Activated B cell treated with CpG ODN at 0.5 μM for 24 hours (primary cell): ENCODE measurements at places on chromosomes 6 and 20. TPM values are rescaled to one million over a fixed set of nuclear protein-coding genes. Genes with fewer than 3 reads are reported as not detected.

GRCh38 chr20:3646651-3647050 is 16.5 kb downstream of the GFRA4 start:
- H3K36me3 ChIP-seq: peaks cover 58% of the 10 kb centered on the region
- no peaks in the 10 kb centered on the region for H3K4me1 ChIP-seq
- H3K27ac ChIP-seq: no peak overlapping the region
- DNase-seq: no peak

GRCh38 chr6:128316258-128316929 is 204.0 kb downstream of the PTPRK start:
- no peak for DNase-seq
- H3K27me3 ChIP-seq: no peaks in the 10 kb centered on the region
- H3K27ac ChIP-seq: no peak overlapping the region
- H3K4me3 ChIP-seq: no peak overlapping the region
- no peaks in the 10 kb centered on the region for H3K36me3 ChIP-seq

- no peak overlapping the region for H3K4me3 ChIP-seq
- H3K4me1 ChIP-seq: no peaks in the 10 kb centered on the region
- H3K27ac ChIP-seq: no peak overlapping the region
- no peaks in the 10 kb centered on the region for H3K36me3 ChIP-seq
Observed at GRCh38 chr6:51021171-51021570, 202.5 kb downstream of the TFAP2B start.

- peaks cover 4% of the 10 kb centered on the region for H3K27me3 ChIP-seq
- H3K4me3 ChIP-seq: no peak overlapping the region
- H3K4me1 ChIP-seq: peaks cover 26% of the 10 kb centered on the region
- no peaks in the 10 kb centered on the region for H3K36me3 ChIP-seq
Observed at GRCh38 chr6:4359108-4359730, 223.8 kb upstream of the ECI2 start.

MYB gene
- total RNA-seq: 2.8 and 3.2 TPM in 2 replicates

CCN6 gene
- total RNA-seq: not detected in 2 replicates

RCAN2 gene
- total RNA-seq: not detected in 2 replicates
